Fibroblast of skin of abdomen (primary cell): ENCODE measurements at places on chromosomes 2 and 18.

DNA sequence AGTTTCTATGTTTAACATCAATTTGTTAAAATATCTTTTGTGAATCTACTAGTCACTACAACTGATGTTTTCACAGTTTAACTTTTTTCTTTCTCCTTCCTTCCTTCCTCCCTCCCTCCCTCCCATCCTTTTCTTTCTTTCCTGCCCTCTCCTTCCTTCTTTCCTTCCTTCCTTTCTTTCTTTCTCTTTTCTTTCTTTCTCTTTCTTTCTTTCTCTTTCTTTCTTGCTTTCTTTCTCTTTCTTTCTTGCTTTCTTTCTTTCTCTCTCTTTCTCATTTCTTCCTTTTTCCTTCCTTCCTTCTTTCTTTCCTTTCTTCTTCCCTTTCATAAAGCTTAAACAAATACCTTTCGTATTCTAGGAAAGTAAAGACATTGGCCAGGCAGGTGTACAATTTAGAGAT lies 2083.0 kb upstream of the CELF4 start:
- no peak for DNase-seq

GRCh38 chr2:213315168-213315876 lies 31.1 kb downstream of the SPAG16 start:
- no peak for DNase-seq

DNA sequence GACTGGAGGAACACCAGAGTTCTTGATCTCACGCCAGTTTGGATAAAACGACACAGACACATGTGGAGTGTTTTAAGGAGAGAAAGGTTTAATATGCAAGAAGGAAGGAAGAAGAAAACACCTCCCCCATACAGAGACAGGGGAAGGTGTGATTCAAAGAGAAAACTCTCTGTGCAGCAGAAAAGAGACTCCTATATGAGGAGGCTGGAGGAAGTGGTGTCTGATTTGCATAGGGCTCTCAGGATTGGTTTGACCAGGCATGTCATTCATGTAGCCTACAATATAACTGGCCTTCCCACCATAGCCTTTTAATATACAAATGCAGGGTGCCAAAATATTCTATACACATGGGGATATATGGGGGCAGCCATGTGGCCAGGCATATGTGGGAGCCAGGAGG lies 1386.5 kb downstream of the RPIA start:
- DNase-seq: no peak

DNA sequence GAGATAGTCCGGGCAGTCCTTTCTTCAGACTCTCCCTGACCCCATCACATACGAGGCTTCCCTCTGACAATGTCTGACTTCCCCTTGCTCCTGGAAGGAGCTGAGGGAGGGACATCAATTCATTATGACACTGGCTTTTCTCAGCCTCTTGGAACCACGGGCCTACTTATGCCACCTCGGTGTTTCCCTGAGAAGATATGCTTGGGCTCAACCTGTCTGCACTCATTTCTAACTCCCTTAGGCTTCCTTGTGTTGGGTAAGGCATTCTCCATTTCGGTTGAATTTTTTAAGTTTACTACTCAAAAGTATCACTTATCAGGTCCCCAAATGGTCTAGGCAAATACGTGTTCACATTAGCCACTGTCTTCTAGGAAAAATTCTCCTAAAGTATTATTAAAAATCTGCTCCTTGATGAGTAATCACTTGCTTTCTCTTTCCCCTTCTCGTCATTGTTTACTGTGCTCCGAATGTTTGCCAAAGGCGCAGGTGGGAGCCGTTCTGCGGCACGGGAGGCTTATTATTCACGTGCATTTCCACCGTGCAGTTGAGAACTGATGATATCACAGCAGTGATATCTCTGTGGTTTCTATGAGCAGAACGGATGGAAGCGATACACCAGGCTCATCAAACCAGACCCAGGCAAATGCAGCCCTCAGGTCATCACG lies 33.1 kb downstream of the ARL4C start:
- DNase-seq: no peak

- no peak for DNase-seq
Observed at GRCh38 chr2:132581991-132582738, 87.8 kb downstream of the LYPD1 start.
